ENCODE measurements at places on chromosomes 2 and 18.

DNA sequence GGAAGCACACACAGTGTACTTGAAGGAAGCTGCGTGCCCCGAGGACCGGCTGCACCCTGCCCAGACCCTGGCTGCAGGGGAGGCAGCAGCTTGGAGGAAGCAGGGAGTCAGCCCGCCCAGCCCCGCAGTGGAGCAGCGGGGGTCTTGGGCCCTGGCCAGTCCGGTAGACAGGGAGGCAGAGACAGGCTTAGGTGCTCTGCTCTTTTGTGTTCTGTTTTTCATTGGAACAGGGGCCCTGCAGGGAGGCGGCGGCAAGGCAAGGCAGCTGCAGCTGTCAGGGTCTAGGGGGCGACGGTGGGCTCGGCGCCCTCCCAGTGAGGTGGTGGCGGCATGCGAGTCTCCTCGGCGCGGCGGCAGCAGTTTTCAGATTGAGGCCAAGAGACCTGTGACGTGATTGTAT, 53.3 kb upstream of the TFCP2L1 start:
- ATAC-seq = no peak

- ATAC-seq = peak; percentile 37
Measured at GRCh38 chr2:235640926-235641723, 147.3 kb downstream of the AGAP1 start.

GRCh38 chr2:7012141-7012764, 95.0 kb downstream of the RNF144A start:
- ATAC-seq = no peak

DNA sequence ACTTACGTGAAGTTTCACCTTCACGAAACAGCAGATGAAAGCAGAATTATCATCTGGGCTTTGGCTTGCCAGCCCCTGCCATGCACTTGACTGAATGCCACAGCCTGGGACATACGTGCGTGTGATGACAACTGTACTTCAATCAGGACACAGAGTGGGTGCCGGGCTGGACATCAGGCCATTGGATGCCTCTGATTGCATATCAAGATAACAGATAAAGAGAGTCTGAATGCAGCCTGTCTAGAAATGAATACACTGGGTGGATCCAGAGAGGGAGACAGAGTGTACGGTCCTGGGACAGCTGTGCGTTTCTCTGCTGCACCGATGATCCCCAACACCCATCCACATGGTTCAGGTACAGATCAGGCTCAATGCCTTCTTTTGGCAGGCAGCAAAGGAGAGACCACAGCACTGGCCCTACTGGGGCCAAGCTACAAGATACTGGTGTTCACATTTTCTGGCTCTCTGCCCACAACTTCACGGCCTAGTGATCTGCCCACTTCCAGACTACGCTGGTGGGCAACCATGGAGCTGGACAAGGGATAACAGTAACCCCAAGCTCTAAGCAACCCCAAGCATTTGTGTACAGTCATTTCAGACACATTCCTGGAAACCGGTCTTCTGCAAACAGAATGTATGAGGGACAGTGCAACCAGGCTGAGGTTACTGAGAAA, 35.6 kb downstream of the FBLN7 start:
- no peak for ATAC-seq

DNA sequence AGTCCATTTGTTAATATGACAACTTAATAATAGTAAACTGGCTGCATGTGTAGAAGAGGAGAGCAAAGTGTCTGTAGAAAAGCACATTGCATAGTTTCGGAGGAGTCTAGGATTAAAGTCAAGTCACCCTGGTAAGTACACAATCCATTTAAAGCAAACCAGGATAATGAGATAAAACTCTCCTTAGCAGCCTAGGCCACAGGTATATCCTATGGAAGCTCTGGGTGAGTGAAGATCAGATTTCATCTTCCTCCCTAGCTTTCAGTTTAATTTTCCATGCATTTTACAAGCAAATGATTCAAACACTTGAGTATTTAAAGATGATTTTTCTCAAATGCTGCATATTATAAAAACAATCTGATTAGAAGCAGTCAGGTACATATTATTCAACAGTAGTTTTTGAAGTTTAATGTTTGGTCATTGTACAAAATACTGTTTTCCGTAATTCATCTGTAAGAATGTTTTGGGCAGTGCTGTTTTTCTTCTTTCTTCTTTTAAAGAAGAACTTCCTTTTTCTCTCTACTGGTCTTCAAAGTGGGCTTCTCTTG, 10.2 kb downstream of the CERS6 start:
- no peak for ATAC-seq

GRCh38 chr2:11405599-11406266, 60.2 kb downstream of the E2F6 start:
- no peak for ATAC-seq

DNA sequence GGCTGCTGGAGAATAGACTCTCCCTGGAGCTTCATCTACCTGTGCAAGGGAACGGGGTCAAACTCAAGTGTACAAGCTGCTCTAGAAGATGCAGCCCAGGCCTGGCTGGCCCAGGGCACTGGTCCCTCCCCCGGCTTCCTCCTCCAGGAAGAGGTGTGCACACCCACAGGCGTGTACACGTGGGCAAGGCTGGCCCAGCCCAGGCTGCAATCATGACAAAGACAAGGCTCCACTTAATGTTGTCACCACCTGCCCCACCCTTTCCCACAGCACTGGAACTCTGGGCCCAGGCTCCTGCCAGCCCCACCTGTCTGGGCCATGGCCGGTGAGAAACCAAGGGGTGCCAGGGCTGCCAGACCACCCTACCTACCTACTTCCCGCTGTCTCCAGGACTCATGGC, 29.6 kb upstream of the ALPP start:
- ATAC-seq = no peak

- ATAC-seq = no peak
Measured at GRCh38 chr2:219848882-219849281, 221.5 kb downstream of the SLC4A3 start.

DNA sequence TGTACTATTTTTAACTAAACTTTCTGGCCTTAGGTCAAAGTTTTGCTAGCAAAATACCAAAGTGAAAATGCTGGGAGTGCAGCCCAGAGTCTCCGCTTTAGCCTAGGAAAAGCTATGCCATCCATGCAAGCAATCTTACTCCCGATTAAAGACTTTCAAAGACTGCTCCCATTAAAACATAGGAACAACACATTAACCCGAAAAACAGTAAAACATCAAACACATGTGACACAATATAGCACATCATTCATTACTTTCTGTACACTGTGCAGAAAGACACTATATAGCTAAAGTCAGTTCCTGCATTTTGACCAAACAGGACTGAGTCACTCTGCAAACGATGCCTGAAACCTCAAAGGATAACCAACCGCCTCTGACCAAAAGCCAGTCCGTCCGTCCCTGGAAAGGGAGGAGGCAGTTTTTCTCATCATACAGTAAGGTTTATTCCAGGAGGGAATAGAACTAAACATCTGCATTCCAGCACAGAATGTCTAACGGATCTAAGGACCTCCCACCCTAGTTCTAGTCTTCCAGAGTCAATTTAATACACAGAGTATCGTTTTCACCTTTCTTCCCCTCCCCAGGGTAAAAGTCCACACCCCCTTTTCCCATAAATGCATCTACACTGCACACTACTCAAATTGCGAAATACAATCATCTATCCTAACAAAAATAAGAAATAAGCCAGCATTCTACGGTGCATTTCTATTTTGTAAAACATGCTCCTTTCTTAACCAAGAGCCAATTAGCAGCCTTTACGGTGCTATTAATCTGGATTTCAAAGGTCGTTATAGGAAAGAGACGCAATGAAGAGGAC, 1.7 kb downstream of the ROCK2 start:
- no peak for ATAC-seq

GRCh38 chr2:6948677-6949351, 31.6 kb downstream of the RNF144A start:
- no peak for ATAC-seq

GRCh38 chr2:9477914-9478313, 3.6 kb downstream of the IAH1 start:
- no peak for ATAC-seq

- no peak for ATAC-seq
Measured at GRCh38 chr18:70058916-70059315, 111.2 kb upstream of the CD226 start.

DNA sequence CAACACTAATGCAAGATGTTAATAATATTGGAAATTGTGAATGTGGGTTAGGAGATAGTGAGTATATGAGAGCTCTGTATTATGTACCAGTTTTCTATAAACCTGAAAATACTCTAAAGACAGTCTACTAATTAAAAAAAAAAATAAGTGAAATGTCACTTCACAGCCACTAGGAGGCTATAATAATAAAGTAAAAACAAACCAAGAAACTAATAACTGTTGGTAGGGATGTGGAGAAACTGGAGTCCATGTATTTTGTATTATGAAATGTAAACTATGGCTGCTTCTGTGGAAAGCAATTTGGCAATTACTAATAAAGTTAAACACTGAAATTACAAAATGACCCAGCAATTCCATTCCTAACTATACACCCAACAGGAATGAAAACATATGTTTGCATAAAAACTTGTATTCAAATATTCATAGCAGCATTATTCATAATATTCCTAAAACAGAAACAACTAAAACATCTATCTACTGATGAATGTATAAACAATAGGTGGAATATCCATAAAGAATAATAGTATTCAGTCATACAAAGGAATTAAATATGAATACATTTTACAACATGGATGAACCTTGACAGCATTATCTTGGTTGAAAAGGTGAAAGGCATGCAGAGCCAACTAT, 36.2 kb downstream of the CCDC178 start:
- ATAC-seq = no peak

- no peak for ATAC-seq
Measured at GRCh38 chr2:14952400-14952963, 320.0 kb downstream of the LRATD1 start.

- no peak for ATAC-seq
Measured at GRCh38 chr2:40343902-40344301, 108.0 kb downstream of the SLC8A1 start.

- no peak for ATAC-seq
Measured at GRCh38 chr2:30181176-30181575, 34.4 kb downstream of the YPEL5 start.

DNA sequence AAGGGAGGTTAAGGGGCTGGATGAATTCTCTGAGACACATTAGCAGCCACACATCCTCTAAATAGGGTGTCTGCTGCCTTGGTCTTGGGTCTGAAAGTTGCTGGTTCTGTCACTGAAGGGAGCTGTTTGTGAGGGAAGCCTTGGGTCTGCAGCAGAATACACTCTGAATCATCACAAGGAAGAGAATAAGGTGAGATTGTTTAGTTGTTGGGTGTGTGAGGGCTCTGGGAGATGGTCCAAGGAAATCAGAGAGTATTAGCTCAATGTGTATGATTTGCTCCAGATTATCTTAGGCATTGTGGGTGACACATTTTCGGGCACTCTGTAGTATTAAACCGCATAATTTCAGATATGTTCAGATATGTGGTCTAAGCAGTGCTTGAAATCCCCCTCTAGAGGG, 548.5 kb downstream of the SLC4A3 start:
- ATAC-seq = no peak

DNA sequence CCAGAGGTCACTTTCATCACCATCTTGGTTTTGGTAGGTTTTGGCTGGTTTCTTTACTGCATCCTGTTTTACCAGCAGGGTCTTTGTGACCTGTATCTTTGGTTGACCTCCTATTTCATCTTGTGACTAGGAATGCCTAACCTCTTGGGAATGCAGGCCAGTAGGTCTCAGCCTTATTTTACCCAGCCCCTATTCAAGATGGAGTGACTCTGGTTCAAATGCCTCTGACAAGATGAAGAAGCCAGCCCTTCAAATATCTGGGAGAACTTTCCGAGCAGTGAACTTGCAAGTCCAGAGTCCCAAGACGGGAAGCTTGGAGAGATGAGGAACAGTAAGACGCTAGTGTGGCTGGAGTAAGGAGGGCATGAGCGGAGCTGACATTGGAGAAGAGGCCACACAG, 28.6 kb downstream of the PROKR1 start:
- no peak for ATAC-seq

GRCh38 chr18:3688690-3689089, 238.7 kb downstream of the TGIF1 start:
- no peak for ATAC-seq

DNA sequence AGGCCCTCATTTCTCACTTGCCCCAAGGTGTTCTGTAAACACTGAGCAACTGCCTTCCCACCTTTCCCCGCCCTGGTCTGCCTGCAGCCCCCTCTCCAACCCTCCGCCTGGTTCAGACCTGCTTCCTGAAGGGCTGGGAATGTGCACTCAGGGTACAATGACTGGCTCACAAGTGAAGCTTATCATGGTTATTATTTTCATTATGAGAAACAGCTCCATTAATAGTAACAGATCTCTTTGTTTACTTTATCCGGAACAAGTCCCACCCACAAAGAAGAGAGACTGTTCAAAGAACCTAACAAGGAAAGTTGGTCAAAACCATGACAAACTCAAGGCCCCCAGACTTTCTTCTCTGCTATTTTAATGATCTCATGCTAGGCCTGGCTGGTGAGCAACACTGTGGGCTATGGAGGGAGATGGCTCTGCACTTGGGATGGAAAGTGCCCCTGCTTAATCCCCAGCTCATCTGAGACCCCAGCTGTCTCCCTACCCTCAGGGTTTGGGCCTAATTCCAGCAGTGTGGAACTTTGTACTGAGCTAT, 36.7 kb downstream of the ARHGAP25 start:
- ATAC-seq = no peak

- ATAC-seq = peak; percentile 84
Measured at GRCh38 chr2:1750933-1751766, 6.8 kb upstream of the PXDN start.

GRCh38 chr2:69482471-69482870, 45.2 kb upstream of the NFU1 start:
- ATAC-seq = no peak

GRCh38 chr2:165745916-165746315, 48.1 kb downstream of the GALNT3 start:
- no peak for ATAC-seq

- no peak for ATAC-seq
Measured at GRCh38 chr2:10246831-10247230, 55.9 kb upstream of the HPCAL1 start.

- no peak for ATAC-seq
Measured at GRCh38 chr2:161352719-161353118, 44.5 kb downstream of the PSMD14 start.

GRCh38 chr18:54805571-54806334, 22.5 kb upstream of the RAB27B start:
- no peak for ATAC-seq

DNA sequence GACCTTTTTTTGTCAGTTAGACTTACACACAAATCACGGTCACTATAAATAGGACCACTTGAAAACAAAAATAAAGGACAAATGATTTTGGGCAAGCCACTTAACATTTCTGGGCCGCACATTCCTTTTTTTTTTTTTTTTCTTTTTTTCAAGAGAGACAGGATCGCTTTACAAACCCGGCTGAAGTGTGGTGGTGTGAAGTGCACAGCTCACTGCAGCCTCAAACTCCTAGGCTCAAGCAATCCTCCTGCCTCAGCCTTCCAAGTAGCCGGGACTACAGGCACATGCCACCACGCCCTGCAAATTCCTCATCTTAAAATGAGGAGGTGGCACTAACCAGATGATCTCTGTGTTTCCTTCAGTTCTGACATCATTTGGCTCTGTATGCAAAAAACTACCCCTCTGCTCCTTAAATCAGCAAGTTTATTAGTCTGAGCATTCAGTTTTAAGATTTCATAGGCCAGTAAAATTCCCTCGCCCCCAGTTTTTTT, 28.3 kb upstream of the MRO start:
- ATAC-seq = no peak
